ENCODE measurements at places on chromosomes 3 and 15.

DNA sequence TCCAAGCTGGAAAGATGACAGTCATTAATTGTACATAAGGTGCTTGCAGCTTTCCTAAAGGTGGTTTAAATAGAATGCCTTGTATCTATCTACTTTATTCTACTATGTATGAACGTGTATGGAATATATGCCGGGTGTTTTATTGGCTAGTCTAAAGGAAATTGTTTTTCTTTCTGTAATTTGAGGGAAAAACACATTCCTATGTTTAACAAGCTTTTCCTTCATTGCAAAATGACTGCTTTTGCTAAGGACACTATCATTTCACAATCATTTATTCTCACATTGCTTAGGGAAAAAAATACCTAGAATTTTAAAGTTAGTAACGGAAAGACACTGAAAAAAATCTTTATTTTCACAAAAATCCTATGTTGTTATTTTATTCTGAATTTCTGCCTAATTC, 141.7 kb downstream of the WDR76 start:
- no peak for DNase-seq

DNA sequence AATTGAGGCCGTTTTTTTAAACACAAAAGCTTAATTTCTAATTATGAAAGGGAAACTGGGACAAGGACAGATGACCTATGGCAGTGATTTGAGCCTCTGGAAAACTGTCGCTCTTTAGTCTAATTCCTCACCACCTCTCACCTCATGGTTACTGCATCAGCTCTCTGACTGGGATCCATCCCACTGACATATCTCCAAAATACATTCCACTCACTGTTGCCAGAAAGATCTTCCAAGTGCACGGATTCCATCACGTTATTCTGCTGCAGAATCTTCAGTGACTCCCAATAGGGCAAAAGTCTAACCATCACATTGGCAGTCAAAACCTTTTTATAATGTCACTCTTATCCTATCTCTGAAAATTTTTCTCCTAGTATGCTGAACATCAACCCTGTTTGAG, 132.3 kb upstream of the MB21D2 start:
- no peak for DNase-seq

GRCh38 chr3:64961301-64961700, 273.5 kb upstream of the ADAMTS9 start:
- no peak for DNase-seq

- DNase-seq = no peak
Observed at GRCh38 chr3:11602886-11603527, 40.7 kb downstream of the VGLL4 start.

DNA sequence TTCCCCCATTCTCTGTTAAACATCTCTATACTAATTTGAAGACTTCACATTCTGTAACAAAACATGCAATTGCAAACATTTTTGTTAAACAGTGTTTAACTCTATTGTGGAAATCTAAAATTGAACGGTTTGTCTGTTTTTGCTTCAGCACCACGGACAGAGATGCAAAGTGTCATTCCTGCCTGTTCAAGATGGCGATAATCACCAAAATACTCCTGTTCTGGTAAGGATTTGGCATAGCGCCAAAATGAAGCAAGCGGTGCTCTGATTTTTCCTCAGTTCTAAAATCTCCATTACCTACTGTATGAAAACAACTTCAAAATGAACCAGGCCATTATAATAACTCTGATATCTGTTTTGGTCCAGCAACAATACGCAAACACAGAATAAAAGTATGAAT, 129.7 kb upstream of the TUSC7 start:
- DNase-seq = no peak

DNA sequence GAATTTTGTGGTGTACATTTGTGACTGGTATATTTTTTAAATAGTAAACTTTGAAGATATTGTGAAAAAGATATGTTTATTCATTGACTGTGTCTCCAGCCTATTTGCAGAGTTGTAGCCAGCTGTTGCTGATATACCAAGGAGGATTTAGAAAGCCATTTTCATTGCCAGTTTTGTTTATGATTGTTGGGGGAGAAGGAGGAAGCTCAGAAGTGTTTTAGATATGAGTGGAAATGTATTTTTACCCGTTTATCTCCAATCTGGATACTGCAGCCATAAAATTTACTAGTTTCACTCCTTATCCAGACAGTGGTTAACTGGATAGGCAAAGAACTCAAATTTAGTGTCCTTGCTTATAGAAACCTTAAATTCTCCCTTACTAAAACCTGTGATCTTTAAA, 18.8 kb downstream of the ATP11B start:
- no peak for DNase-seq

All from SJSA1 (cell line).